MCF 10A (cell line): ENCODE measurements at places on chromosomes 11 and 22.
A peak's percentile ranks its signal among the peaks of the same experiment; 100 is the strongest.

DNA sequence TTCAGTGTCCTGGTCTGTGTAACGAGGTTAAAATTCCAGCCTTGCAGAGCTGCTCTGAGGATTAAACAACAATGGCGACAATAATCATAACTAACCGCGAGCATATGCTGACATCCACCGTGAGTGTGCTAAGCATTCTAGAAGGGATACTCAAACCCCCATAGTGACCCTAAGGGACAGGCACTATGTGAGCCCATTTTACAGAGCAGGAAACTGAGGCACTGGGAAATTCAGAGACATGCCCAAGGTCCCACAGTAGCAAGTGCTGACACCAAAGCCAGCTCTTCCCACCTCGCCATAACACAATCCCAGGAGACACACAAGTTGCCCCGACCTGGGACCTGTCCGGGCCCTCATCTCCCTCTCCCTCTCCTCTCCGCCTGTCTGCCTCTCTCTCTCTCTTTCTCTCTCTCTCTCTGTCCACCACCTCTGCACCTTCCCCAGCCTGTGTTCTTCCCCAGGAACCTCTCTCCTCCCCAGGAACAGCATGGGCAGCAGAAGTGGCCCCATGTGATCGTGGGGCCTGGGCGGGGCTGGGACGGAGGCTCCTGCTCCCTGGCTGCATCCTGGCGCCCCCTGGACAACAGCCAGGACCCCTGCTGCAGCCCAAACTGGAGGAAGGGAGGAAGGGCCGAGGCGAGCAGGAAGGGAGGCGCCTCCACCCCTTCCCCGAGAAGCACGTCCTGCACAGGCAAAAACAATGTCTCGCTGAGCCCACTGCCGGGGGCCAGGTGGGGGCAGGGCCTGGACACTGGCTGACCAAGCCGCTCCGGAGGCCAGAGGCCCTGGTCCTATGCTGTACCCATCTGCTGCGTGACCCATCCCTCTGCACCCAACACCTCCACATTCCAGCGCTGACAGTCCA, 14.8 kb upstream of the MFNG start:
- H3K36me3 ChIP-seq = peaks cover 16% of the 10 kb centered on the region
- H3K4me3 ChIP-seq = no peak overlapping the region
- peak overlapping the region; percentile 46 for H3K27ac ChIP-seq
- DNase-seq = no peak
- peaks cover 28% of the 10 kb centered on the region for H3K4me1 ChIP-seq
- H3K27me3 ChIP-seq = no peaks in the 10 kb centered on the region

DNA sequence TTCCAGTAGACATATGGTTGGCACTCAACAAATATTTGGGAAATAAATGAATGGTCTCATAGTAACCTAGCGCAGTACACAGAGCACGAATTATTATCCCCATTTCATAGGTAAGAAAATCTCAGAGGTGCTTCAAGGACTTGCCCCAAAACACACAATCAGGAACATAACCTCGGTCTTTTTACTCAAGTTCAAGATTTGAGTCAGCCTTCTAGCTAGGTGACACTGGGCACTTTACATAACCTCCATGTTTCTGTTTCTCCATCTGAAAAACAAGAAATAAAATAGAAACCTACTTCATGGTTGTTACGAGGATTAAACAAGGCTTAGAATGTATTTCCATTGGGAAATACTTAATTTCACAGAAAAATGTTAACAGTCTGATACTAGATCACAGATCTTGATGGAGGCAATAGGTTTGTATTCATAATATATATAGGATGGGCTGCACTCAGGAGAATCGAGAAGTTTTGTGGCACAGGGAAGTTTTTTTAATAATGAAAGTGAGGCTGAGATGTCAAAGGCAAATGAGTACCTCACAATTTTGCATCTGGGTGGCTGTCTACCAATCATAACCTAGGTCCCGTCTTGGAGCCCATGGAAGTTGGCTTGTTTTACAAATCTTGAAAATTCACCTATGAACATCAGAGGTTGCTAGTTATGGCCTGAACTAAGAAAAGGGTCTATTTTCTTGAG, 147.4 kb upstream of the ZC3H12C start:
- peaks cover 9% of the 10 kb centered on the region for H3K36me3 ChIP-seq
- H3K4me3 ChIP-seq = no peak overlapping the region
- peaks cover 17% of the 10 kb centered on the region for H3K4me1 ChIP-seq
- no peaks in the 10 kb centered on the region for H3K27me3 ChIP-seq

GRCh38 chr11:78112582-78113275, 26.7 kb downstream of the ALG8 start:
- H3K36me3 ChIP-seq = peaks cover 51% of the 10 kb centered on the region
- DNase-seq = no peak
- H3K27ac ChIP-seq = no peak overlapping the region

GRCh38 chr11:103586756-103587155, 449.7 kb upstream of the DDI1 start:
- H3K4me3 ChIP-seq = no peak overlapping the region
- DNase-seq = no peak
- peaks cover 5% of the 10 kb centered on the region for H3K4me1 ChIP-seq
- H3K27ac ChIP-seq = no peak overlapping the region
- H3K27me3 ChIP-seq = no peaks in the 10 kb centered on the region

DNA sequence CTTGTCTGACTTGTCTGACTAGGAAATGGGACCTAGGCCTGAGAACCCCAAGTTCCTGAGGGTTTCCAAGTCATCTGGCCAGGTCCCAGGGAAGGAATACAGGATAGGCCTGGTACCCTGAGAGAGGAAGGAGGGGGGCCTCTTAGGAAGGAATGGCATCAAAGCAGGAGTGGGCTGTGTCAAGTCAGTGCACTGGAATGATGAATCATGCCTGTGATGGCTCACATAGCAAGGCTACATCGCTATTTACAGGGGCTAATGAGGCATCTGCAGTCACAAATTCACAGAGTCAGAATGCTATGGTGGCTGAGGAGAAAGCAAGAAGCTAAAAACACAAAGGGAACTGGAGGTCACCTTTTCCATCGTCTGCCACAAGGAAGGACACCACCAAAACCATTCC, 247.3 kb downstream of the NXPE2 start:
- H3K27ac ChIP-seq = no peak overlapping the region
- DNase-seq = no peak
- H3K27me3 ChIP-seq = peaks cover 13% of the 10 kb centered on the region
- H3K36me3 ChIP-seq = no peaks in the 10 kb centered on the region
- no peak overlapping the region for H3K4me3 ChIP-seq

GRCh38 chr22:47548953-47549740, 786.7 kb downstream of the TBC1D22A start:
- no peak for DNase-seq
- H3K4me3 ChIP-seq = no peak overlapping the region
- no peak overlapping the region for H3K27ac ChIP-seq
- peaks cover 12% of the 10 kb centered on the region for H3K27me3 ChIP-seq
- no peaks in the 10 kb centered on the region for H3K4me1 ChIP-seq
- no peaks in the 10 kb centered on the region for H3K36me3 ChIP-seq

- no peaks in the 10 kb centered on the region for H3K27me3 ChIP-seq
- peaks cover 18% of the 10 kb centered on the region for H3K4me1 ChIP-seq
- no peak overlapping the region for H3K4me3 ChIP-seq
Measured at GRCh38 chr11:117822074-117823033, 2.2 kb downstream of the FXYD2 start.

DNA sequence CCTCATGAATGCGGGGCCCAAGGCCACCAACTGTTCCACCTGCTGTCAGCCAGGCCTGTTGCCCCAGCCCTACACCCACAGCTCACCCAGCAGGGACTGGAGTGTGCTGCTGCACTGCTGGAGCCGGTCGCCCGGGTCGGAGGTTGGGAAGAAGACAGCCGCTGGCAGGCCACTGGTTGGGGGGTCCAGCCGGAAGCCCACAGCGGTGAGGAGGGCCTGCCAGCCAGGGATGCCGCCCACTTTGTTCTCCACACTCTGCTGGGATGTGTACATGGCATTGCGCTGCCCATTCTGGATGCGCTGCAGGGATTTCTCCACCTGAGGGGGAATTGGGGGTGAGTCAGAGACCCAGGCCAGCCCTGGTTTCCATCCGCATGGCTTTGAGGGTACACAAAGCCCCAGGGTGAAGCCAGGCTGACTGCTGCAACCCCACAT, 74.2 kb upstream of the PITPNB start:
- no peak for DNase-seq
- no peaks in the 10 kb centered on the region for H3K27me3 ChIP-seq
- H3K4me3 ChIP-seq = no peak overlapping the region
- H3K4me1 ChIP-seq = no peaks in the 10 kb centered on the region

DNA sequence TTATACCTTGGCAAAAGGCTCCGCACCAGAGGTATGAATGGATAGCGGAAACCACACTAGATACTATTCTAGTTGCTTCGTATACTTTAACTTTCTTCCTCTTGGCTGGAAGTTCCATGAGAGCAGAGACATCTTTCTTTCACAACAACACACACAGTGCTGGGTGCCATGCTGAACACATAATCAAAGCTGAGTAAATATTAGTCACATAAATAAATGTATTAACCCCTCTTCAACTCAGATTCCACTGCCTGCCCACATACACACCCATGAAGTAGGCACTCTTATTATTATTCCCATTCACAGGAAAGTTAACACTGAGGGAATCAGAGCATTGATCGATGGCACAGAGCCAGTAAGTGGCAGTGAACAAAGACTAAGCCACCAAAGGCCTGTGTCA, 35.4 kb downstream of the SPON1 start:
- H3K27me3 ChIP-seq = peaks cover 34% of the 10 kb centered on the region
- no peak for DNase-seq
- H3K4me3 ChIP-seq = no peak overlapping the region
- H3K4me1 ChIP-seq = no peaks in the 10 kb centered on the region

DNA sequence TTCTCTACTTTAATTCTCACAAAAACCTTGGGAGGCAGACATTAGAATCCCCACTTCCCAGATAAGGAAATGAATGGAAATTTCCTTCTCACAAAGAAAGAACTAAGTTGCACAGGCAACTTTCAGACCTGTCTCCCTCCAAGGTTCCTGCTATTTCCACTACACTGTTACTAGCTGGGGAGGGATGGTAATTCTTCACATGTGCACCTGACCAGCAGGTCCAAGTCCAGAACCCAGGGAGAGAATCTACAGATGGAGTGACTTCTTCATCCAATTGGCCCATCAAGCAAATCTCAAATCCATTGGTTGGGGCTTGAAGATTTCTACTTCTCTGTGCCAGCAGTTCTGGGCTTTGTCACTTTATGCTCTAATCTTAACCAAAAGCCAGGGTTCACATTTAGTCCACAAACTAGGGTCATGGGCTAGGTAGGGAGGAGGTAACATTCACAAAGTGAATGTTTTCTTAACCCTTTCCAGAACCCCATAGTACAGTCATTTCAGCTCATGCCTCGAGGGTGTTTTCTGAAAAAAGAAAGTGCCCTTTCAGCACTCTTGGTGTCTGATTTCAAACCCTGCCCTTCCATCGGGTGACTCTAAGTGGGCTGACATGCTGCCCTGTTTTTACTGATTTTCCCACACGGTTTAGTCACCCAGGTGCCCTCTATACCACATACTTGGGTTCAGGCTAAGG, 2.7 kb downstream of the POU2AF1 start:
- H3K27ac ChIP-seq = no peak overlapping the region
- no peaks in the 10 kb centered on the region for H3K36me3 ChIP-seq
- H3K4me3 ChIP-seq = no peak overlapping the region
- H3K4me1 ChIP-seq = no peaks in the 10 kb centered on the region

- no peaks in the 10 kb centered on the region for H3K4me1 ChIP-seq
- no peaks in the 10 kb centered on the region for H3K36me3 ChIP-seq
- H3K27me3 ChIP-seq = no peaks in the 10 kb centered on the region
- no peak overlapping the region for H3K4me3 ChIP-seq
- no peak for DNase-seq
Measured at GRCh38 chr11:84543367-84544159, 1083.6 kb downstream of the DLG2 start.

- H3K27ac ChIP-seq = no peak overlapping the region
- H3K27me3 ChIP-seq = no peaks in the 10 kb centered on the region
- H3K4me1 ChIP-seq = no peaks in the 10 kb centered on the region
- no peak for DNase-seq
- H3K36me3 ChIP-seq = no peaks in the 10 kb centered on the region
Measured at GRCh38 chr11:100105255-100105981, 581.7 kb upstream of the ARHGAP42 start.

DNA sequence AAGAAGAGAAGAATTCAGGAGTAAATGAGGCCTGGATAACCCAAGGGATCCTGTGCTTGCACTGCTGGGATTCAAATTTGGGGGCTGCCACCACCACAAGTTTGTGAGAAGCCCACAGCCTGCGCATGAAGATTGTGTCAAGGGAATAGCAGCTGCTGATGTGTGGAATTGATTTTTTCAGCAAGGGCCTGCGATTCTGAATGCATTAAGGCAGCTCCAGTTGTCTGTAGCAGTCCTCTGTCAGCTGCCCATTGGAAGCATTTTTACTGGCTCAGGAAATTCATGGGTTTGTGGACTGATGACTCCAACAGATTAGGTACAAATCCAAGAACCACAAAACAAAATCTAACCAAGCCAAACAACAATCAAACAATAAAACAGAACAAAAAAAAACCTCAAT, 14.0 kb downstream of the ARVCF start:
- no peak for DNase-seq
- no peak overlapping the region for H3K27ac ChIP-seq
- no peaks in the 10 kb centered on the region for H3K36me3 ChIP-seq
- no peak overlapping the region for H3K4me3 ChIP-seq

- no peaks in the 10 kb centered on the region for H3K27me3 ChIP-seq
- peak; percentile 92 for DNase-seq
Measured at GRCh38 chr11:10304495-10305261, at the start of gene ADM. Gene ADM (plus strand): TSS chr11:10305073. CDS start chr11:10305701, 628 bp downstream.

GRCh38 chr11:101336858-101337257, 207.2 kb upstream of the PGR start:
- peaks cover 50% of the 10 kb centered on the region for H3K27me3 ChIP-seq
- H3K36me3 ChIP-seq = no peaks in the 10 kb centered on the region
- no peak overlapping the region for H3K27ac ChIP-seq
- no peak for DNase-seq
- no peaks in the 10 kb centered on the region for H3K4me1 ChIP-seq

DNA sequence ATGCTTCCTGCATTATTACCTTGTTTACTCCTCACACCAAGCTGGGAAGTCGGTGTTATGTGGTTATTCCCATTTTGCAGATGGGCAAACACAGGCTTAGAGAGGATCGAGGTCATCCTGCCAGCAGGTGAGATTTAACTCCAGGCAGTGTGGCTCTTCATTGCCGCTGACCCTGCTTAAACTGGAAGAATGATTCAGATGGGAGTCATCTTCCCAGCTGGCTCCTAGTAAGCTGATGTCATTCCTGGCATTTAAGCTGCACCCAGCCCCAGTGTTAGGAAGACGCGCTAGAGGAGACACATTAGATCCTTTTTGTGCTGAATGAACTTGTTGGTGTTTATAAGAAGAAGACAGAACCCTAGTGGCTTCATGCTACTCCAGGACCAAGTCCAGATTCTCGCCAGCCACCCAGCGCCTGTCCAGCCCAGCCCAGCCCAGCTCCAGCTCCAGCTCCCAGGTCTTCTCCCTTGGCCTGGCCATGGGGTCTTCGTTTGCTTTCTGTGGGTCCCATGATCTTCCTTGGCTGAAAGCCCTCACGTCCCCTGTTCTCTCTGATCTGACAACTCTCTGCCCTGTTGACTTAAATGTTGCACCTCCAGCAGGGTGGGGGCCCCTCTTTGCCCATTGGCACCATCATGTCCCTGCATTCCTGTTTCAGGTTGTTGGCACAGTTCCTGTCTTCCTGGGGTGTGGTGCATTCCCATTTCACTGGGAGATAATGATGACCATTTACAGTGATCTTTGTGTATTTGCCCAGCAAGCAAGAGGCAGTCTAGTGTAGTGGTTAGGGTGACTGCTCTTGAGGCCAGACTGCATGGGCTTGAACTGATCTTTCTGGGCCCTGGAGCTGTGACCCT, 13.6 kb downstream of the PARVB start:
- peak overlapping the region; percentile 48 for H3K4me3 ChIP-seq
- peak; percentile 91 for DNase-seq
- H3K27me3 ChIP-seq = no peaks in the 10 kb centered on the region
- peaks cover 15% of the 10 kb centered on the region for H3K4me1 ChIP-seq
- H3K27ac ChIP-seq = peak overlapping the region; percentile 59

GRCh38 chr11:43021466-43021865, 290.3 kb upstream of the API5 start:
- no peaks in the 10 kb centered on the region for H3K27me3 ChIP-seq
- no peak overlapping the region for H3K4me3 ChIP-seq
- H3K36me3 ChIP-seq = no peaks in the 10 kb centered on the region
